Large intestine (tissue), 12 donors: ENCODE measurements at places on chromosomes 2 and 18. TPM values are rescaled to one million over a fixed set of nuclear protein-coding genes. Genes with fewer than 3 reads are reported as not detected.
A peak's percentile ranks its signal among the peaks of the same experiment; 100 is the strongest.

The ARHGEF4 gene
- polyA plus RNA-seq: 5.4 TPM

The ACKR3 gene
- 92.9 TPM for polyA plus RNA-seq

The IL1F10 gene
- polyA plus RNA-seq: not detected

The MARCHF4 gene
- polyA plus RNA-seq: 3.2 TPM

The TMEM198 gene
- polyA plus RNA-seq: 19.9 TPM

The APCDD1 gene
- 4.1 TPM for polyA plus RNA-seq

DNA sequence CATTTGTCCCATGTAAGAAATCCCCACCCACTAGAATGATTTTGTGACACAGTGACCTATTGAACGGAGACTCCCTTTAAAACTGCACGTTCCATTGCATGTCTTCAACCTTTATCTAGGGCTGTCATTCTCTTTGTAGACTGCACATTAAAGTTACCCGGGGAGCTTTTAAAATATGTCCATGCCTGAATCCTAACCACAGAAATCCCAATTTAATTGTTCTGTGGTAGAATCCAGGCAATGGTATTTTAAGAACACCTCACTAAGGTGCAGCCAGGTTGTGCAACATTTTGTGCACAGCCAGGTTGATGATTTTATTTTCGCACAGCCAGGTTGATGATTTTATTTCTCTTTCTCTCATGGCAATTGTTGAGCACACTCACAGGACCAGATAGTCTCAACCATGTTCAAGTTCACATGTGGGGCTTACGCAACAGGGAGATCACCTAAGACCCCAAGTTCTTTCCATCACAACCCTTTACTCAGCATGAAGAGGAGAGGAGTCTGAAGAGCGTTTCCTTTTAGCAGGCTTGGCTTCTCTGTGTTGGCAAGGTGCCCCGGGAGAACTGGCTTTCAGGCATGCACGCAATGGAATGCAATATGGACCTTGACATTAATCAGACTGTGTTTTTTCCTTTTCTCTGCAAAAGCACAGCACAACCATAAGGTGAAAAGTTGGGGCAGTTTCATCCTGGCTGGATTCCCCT lies 467.3 kb upstream of the ETAA1 start:
- peak; percentile 31 for DNase-seq

- DNase-seq: peak; percentile 19
Measured at GRCh38 chr2:1162768-1163584, 212.3 kb downstream of the SNTG2 start.

DNA sequence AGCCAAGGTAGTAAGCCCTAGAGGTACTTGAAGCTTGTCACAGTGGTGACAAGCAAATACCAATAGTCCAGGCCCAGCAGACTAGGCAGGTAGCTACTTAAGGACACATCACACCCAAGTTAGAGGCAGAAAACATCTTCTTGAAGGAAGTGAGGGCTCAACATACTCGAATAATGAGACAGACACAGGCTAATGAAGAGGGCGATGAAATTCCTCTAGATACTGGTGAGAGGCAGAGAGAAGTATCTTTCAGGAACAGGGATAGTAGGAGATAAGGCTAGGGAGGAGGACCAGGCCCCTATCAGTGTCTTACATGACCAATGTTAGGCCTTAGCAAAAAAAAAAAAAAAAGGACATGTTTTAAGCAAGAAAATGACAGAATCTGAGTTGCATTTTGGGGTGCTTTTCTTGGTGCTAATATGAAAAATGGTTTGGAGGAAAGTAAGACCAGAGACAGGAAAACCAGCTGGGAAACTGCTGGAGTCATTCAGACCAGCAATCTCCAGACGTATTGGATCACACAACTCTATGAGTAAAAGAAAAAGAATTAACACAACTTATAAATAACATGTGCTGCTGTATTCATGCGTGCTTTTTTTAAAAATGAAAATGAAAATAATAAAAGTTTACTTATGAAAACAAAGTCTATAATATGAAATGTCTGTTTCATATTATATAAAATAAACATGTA lies 37.7 kb downstream of the COBLL1 start:
- DNase-seq: no peak

GRCh38 chr2:133936601-133937000 lies 317.3 kb upstream of the MGAT5 start:
- no peak for DNase-seq

DNA sequence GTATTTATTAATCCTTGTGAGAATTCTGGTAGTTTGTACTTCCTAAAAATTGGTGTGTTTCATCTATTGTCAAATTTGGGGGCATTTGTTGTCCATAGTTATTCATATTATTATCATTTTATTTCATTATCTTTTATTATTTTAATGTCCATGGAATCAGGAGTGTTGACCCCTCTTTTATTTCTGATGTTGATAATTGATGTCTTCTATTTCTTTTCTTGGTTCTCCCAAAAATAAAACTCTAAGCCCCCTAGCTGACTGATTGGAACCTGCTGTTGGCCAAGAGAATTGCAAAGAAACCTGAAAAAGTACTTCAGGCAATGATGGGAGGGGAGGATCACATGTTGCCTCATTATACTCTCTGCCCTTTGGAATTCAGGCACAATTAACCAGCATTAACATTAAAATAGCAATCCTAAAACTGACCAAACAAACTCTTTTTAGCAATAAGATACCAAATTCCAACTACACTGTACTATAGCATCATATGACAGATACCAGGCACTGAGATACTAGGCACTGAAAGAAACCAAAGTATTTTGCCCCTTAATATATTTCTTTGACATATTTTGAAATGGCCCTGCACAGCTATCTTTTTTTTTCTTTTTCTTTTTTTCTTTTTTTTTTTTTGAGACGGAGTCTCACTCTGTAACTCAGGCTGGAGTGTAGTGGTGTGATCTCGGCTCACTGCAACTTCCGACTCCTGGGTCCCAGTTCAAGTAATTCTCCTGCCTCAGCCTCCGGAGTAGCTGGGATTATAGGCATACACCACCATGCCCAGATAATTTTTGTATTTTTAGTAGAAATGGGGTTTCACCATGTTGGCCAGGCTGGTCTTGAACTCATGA lies 1097.2 kb upstream of the CNTNAP5 start:
- no peak for DNase-seq

DNA sequence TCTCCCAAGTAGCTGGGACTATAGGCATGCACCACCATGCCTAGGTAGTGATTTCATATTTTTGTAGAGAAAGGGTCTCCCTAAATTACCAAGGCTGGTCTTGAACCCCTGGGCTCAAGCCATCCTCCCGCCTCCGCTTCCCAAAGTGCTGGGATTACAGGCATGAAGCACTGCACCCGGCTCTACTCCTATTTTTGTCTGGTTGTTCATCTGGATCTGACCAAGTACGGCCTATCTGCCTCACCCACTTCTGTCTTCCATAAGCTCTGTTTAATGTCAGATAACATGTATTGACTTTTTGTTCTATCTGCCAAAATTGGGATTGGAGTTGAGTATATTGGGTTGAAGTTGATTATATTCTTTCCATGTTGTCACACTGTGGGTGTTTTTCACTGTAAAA lies 198.4 kb downstream of the AFF3 start:
- DNase-seq: no peak

- peak; percentile 55 for DNase-seq
Measured at GRCh38 chr2:159891917-159892730, 94.1 kb upstream of the CD302 start.

DNA sequence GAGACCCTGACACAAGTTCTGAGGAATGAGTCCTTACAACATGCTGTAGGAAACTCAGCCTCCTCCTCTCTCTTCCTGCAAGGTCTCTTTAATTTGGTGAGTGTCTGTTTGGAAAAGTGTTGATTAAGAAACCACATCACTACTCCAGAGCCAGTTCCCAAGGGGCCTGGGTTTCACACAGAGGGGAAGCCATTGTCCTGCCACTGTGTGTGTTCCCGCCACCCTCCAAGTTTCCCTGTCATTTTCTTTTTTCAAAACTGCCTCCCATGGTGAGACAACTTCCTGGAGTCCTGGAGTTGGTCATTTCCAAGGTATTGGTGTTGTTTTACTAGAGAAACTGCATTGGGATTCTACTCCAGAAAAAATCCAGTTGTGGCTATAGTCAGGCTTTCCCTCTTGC lies 232.0 kb upstream of the PARD3B start:
- no peak for DNase-seq

GRCh38 chr2:32678825-32679224 lies 51.0 kb downstream of the TTC27 start:
- DNase-seq: no peak

GRCh38 chr2:138298120-138298814 lies 203.3 kb upstream of the SPOPL start:
- DNase-seq: no peak

DNA sequence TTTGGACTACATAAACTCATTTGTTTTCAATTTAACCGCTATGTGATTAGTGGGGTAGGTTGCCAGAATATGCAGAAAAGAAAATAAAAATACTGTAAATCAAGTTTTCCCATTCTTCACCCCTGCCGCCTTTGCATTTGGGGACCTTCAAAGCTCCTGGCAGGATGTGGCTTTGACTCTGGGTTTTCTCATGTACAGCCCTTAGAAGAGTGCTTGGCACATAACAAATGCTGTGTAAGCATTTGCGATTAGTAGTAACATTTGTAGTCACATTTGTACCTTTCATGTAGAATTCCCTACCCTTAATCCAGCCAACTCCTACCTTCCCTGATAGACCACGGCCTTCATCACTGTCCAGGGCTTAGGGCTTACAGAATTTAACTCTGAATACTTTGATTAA lies 262.6 kb downstream of the MREG start:
- no peak for DNase-seq

GRCh38 chr2:63064197-63064596 lies 13.6 kb downstream of the OTX1 start:
- no peak for DNase-seq

DNA sequence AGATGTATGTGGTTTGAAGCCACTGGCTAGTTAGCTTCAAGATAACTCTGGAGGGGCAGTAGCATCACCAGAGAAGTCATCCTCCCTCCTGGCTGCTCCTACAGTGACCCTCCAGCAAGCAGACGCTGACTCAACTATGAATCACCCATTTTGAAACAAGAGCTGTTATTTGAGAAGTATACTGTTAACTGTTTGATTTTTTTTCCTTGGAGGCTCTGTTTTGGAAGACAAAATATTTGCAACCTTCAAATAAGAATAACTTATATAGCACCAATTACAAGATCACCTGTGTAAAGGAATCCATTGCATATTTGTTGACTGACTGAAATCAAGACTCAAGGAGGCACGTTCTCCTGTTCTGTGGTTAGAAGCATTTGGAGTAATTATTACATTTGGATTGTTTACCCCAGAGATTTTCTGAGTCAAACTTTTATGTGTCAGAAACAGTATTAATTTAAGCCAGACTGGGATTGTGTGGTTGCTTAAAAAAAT lies 313.8 kb downstream of the MTX2 start:
- no peak for DNase-seq

DNA sequence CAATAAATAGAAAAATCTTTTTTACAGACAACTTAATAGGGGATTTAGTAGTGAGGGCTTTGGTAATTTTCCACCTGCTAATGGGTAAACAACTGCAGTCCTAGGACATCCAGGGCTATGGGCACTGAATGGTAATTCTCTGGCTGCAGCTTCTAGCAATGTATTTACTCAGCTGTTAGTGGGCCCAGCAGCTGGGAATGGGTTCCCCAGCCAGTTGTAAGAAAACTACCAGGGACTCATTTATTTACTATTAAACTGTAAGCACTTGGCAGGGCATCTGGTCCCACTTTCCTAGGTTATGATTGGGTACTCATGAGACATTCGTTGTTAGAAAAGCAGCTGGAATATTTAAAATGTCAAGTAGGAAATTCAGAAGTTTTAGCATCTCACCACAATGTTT lies 363.8 kb upstream of the TRIB2 start:
- DNase-seq: no peak

DNA sequence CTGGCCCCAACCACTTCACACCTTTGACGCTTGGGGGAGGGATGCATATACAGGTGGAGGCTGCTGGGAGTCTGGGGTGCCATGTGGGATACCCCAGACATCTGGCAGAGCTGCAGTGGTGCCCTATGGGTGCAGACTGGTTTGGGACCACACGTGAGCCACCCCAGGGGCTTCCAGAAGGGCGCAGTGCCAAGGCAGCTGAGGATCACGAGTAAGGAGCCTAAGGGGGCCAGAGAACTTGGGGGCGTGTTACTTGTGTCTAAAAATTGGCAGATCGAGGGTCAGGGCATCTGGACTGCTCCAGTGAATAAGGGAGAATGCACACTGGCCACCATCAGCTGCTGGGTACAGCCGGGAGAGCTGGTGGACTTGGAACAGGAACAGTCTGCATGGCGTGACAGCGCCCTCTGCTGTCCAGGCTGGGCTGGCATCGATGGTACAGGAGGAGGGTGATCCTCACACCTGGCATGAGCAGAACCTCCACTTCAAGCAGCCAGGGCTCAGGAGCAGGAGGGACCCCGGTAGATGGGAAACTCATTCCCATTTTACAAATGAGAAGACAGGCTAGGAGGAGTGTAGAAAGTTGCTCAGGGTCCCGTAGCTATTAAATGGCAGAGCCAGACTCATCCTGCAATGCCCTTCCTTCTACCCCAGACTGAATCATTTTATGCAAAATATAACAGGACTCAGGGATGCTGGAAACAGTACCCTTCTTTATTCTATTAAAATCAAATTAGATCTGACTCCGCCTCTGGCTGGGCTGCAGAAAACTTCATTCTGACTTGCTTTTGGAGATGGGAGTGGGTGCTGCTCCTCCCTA lies 60.4 kb downstream of the ATOH8 start:
- peak; percentile 71 for DNase-seq

GRCh38 chr2:595831-596592 lies 81.2 kb downstream of the TMEM18 start:
- DNase-seq: no peak

DNA sequence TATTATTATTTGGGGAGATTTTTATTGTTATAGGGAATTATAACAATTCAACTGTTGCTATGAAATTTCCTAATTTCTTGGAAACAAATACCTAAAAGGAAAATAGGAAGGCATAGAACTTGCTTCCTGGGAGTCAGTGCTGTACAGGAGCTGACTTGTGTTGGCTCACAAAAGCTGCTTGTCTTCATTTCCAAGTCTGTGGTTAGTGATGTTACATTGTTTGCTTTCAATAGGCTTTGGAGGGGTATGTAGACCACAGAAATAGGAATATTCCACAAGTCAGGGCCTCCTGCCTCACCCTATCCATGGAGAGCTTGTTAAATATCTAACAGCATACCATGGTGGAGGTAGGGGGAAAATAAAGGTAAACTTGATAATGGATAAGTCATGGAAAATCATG lies 688.9 kb upstream of the FAM98A start:
- no peak for DNase-seq

DNA sequence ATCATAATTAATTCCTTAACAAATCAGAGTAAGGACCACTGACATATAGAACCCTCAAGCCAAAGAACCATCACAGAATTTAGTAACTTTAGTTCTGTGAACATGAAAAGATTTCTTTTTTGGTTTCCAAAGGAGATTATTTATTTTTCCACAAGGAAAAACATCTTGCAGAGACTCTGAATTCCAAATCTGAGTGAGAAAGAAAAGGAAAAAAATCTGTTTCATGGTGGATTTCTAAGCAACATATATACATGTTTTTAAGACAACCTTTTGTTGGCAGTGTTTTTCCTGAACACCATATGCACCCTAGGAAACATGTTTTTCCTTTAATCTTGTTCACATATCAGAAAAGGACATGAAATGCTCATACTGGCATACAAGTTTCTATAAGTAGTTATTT lies 149.8 kb downstream of the AGPS start:
- DNase-seq: no peak

- DNase-seq: peak; percentile 92
Measured at GRCh38 chr2:27735263-27735904, 36.1 kb upstream of the MRPL33 start.
